ENCODE measurements at places on chromosomes 4 and X.

DNA sequence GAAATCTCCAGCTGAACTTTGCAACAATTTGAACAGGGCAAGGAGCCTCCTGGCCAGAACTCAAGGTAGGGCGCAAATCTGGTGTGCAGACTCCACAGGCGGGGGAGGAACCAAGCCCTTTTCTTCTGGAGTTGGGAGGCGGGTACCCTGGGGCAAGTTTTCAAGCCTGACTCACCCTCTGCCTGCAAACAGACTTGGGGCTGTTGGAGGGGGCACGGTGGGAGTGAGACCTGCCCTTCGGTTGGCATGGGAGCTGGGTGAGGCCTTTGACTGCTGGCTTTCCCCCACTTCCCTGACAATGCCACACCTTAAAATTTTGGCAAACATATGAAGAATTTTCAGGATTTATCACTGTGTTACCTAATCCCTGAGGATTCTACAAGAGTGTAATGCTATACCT is 709.8 kb upstream of the DIAPH2 start:
- H3K4me3 ChIP-seq: no peak overlapping the region
- H3K4me1 ChIP-seq: no peaks in the 10 kb centered on the region
- H3K36me3 ChIP-seq: no peaks in the 10 kb centered on the region

- H3K4me3 ChIP-seq: peak overlapping the region; percentile 58
- H3K27ac ChIP-seq: peak overlapping the region; percentile 91
Measured at GRCh38 chrX:55716937-55717336, 612 bp upstream of the RRAGB start.

GRCh38 chr4:86908251-86908657 is 16.0 kb upstream of the C4orf36 start:
- H3K36me3 ChIP-seq: no peaks in the 10 kb centered on the region
- no peak for DNase-seq
- peaks cover 5% of the 10 kb centered on the region for H3K27me3 ChIP-seq
- peak overlapping the region; percentile 65 for H3K27ac ChIP-seq
- no peak overlapping the region for H3K4me3 ChIP-seq

GRCh38 chr4:2280531-2281300 is 18.8 kb upstream of the MXD4 start:
- H3K4me3 ChIP-seq: no peak overlapping the region
- DNase-seq: peak; percentile 69
- peak overlapping the region; percentile 75 for H3K27ac ChIP-seq
- H3K4me1 ChIP-seq: peaks cover 24% of the 10 kb centered on the region
- no peaks in the 10 kb centered on the region for H3K36me3 ChIP-seq

All from spleen (tissue), 13 donors.